ENCODE measurements at places on chromosomes 16 and 17. TPM values are rescaled to one million over a fixed set of nuclear protein-coding genes. Genes with fewer than 3 reads are reported as not detected.
A peak's percentile ranks its signal among the peaks of the same experiment; 100 is the strongest.

Gene KRTAP17-1
- polyA plus RNA-seq, result not detected

Gene CA7
- polyA plus RNA-seq, result not detected

Gene ZNF174
- 6.5 TPM for polyA plus RNA-seq

Gene CACNG5
- not detected for polyA plus RNA-seq

Gene GINS2
- polyA plus RNA-seq, result 0.51 TPM

Gene NUBP2
- polyA plus RNA-seq, result 74.1 TPM

Gene SLC22A31
- not detected for polyA plus RNA-seq

Gene HSPB9
- 0.29 TPM for polyA plus RNA-seq

Gene CLEC3A
- polyA plus RNA-seq, result not detected

Gene RAPGEFL1
- polyA plus RNA-seq, result 2.9 TPM

Gene CDH16
- 0.15 TPM for polyA plus RNA-seq

Gene KRTAP4-4
- not detected for polyA plus RNA-seq

GRCh38 chr16:21613361-21613760 is 14.0 kb downstream of the METTL9 start:
- no peak for DNase-seq

GRCh38 chr17:65037157-65037556 is 19.4 kb downstream of the GNA13 start:
- DNase-seq, result no peak

DNA sequence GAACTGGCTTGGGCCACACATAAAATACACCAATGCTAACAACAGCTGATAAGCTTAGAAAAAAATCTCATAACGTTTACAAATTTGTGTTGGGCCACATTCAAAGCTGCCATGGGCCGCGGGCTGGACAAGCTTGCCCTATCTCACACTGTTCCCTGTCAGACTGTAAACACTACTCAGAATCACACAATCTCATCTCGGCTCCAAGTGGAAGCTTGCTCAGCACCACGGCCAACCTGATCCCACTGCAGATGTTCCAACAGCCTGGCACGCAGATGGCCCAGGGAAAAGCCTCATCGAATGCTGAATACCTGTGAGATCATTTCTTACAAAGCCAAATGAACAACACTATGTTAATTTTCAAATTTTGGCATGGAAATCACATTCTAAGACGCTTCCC is 125.8 kb downstream of the ANKRD11 start:
- no peak for DNase-seq

- no peak for DNase-seq
Measured at GRCh38 chr16:31177136-31177535, 2.8 kb upstream of the FUS start.

- DNase-seq, result no peak
Measured at GRCh38 chr17:28956861-28957260, 5.5 kb upstream of the PHF12 start.

DNA sequence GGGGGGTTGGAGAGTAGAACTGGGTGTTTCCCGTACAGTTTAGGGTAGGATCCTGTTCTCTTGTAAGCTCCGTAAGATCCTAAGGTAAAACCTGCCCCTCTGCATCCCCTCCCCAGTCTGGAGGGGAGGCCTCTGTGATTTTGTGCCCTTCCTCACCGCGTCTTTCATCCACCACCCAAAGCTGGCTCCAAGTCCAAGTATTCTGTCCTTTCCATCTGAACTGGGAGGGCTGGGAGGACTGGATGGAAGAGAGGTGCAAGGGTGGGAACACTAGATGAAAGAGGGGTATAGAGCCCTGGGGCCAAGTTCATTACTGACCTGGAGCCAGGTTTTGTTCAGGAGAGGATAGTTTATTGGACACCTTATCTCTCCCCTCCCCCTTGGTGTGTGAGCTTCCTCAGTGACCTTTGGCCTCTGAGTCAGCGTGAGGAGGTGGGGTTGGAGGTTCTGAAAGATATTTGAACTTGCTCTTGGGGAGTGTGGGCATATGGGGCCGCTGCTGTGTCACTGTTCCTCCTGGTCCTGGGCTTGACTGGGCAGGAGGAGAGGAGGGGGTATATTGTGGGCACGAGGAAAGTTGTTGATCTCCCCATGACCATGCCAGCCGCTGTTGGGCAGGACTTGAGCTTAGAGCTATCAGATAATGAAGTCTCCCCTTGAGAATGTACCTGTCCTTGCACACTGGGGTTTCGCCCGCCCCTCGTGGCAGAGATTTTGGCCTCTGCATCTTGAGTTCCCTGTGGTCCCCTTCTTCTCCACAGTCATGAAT is 1.6 kb downstream of the LASP1 start:
- DNase-seq, result peak; percentile 69

DNA sequence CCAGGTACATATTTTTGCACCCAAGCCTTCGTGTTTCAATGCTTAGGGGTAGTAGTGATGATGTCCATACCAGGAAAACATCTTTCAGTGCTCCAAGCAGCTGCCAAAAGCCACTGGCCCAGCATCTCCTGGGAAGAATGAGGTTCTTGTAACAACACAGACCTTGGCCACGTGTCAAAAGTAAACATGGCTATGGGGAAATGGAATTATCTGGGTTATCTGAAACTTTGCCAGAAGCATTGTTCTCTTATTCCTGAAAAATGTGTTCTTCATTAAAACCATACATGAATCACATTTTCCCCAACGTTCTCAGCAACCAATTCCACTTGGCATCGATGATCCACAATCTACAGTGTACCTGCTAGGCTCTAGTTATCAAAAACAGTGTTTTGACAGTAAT is 524.2 kb upstream of the EEF2KMT start:
- DNase-seq, result no peak

GRCh38 chr17:51643702-51644490 is 383.6 kb downstream of the UTP18 start:
- no peak for DNase-seq

- no peak for DNase-seq
Measured at GRCh38 chr17:1957037-1957436, 68.1 kb downstream of the RTN4RL1 start.

GRCh38 chr16:82639666-82640336 is 13.0 kb downstream of the CDH13 start:
- DNase-seq, result peak; percentile 65

DNA sequence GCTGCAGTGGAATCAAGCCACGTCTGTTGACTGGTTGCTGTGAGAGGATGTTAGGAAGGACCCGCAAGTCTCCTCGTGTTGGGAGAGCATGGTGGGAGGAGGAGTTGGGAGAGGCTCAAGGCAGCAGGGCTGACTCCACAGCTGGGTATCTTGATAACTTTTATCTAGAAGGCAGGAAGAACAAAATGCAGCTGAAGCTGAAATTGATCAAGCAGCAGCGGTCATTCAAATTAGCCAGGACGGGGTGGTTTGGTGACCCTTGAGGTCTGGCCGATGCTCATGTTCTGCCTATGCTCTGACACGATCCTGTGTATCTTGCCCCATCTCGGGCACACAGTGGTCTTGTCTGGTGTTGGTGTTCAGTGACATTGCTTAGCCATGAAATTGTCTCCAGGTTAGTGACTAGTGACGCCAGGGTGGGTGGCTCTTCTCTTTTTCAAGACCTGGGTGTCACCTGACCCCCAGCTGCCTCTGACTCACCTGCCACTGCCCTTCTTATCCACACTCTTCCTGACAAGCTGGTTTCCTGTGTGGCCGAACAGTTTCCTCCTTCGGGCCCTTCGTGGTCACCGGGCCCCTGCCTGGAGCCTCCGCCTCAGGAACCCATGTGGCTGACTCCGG is 19.1 kb downstream of the NPTX1 start:
- no peak for DNase-seq

- DNase-seq, result peak; percentile 88
Measured at GRCh38 chr16:21158208-21159110, at the start of gene LDAF1. TSS of gene LDAF1 (plus strand) at chr16:21158674. CDS start at chr16:21161183, 2,509 bp downstream.

DNA sequence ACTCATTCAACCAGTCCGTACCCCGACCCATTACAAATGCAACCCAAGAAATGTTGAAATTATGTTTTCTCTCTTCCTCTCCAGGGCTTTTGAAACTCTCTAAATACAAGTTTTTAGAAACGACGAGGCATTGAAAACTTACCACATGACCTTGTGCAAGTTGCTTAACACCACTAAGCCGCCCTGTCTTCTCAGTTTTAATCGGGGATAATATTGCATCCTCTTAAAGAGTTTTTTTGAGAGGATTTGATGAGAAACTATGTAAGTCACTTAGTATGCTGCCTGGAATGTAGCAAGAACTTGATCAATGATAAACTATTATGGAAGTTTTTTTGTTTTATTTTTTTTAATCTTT is 149.0 kb upstream of the FAM20A start:
- DNase-seq, result no peak

DNA sequence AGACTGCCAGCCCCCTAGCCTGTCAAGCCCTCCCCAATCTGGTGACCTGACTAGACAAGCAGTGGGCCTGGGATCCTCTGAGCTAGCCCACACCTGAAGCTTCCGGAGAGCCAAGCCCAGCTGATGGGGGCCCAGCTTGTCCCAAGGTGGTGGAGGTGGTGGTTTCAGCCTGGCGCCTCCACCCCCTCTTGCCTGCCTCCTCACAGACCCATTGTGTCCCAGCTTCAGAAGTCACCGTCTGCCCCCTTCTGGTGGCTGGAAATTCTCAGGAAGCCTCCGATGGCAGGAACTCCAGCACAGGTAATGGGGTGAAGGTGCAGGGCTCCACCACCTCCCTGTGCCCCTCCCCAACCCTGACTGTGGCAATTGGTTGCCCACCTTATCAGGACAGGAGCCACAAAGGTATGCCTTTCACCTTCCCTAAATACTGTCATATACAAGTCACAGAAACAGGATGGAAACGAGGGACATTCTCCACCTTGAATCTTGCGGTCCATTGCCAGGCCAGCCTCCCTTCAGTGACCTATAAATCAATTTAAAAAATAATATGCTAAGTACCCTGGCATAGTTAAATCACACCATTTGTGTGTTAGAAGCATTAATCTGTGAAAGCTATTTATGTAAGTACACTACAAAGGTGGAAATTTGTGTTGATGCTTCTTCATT is 66.0 kb upstream of the ZNF423 start:
- DNase-seq, result peak; percentile 43

GRCh38 chr16:13936596-13937081 is 16.7 kb downstream of the ERCC4 start:
- no peak for DNase-seq

GRCh38 chr16:16096121-16096857 is 127.0 kb downstream of the ABCC6 start:
- no peak for DNase-seq

DNA sequence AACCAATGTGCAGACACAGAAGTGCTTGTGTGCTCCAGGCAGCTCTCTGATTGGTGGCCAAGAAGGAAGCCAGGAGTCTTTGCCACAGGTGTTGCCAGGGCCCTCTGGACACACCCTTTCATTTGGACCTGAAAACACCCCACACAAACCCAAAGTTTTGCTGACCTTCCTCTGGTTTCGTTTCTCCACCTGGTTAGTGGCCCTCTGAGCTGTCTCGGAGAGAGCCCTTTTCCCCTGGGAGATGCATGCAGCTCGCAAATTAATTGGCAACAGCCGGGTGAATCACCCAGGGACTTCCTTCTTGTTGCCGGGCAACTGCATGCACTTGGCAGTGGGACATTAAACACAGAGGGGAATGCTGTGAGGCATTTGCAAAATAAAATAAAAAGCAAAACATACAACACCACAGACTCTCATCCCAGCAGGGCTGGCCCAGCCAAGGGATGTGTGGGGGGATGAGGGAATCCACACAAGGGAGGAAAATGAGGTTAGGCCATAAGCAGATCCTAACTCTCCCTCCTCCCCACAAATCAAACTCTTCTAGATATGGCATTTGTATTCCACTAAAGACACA is 286.6 kb downstream of the SOX9 start:
- peak; percentile 21 for DNase-seq

- no peak for DNase-seq
Measured at GRCh38 chr16:89067677-89068443, 25.8 kb upstream of the ACSF3 start.

- DNase-seq, result no peak
Measured at GRCh38 chr17:61260071-61260797, 139.4 kb upstream of the TBX2 start.

GRCh38 chr17:48671697-48672171 is 45.6 kb upstream of the HOXB9 start:
- peak; percentile 80 for DNase-seq

GRCh38 chr17:67246653-67247415 is 1.8 kb upstream of the HELZ start:
- no peak for DNase-seq

DNA sequence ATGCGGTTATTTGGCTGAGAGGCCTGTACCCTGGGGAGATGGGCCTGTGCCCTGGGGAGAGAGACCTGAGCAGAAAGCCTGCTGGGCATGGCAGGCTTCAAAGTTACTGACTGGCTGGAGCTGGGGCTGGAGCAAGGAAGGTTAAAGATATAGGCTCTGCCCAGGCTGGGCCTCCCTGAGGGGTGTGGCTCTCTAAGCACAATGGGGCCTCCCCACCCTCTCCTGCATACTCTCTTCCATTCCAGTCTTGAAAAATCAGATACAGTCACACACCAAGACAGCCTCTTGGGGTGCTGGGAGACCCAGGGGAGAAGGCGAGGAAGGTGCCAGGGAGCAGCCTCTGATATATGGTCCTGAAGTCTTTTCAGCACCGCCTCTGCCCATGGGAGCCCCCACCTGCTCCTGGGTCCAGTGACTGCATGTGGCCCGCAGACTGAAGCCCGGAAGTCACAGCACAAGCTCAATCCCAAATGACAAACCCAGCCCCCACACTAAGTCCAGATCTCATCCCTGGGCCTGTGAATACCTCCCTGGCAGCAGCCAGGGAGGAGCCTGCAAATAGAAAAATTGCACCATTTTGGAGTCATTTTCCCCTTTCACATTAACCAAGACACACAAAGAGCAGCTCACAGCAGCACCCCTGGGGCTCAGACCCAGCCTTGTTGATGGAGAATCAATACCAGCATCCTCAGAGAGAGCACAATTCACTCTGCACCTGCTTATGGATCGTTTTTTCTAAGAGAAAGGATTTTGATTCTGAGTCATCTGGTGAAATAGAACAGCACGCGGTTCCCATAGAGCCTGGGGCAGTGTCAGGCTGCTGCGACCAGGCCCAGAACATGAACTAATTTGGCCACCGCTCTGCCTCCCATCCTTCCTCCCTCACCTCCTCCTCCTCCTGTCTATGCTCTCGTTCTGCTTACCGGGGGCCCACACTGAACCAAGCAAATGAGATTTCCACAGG is 25.6 kb upstream of the CACNG1 start:
- DNase-seq, result no peak

GRCh38 chr16:60214311-60214710 is 1480.2 kb upstream of the GOT2 start:
- no peak for DNase-seq

- DNase-seq, result no peak
Measured at GRCh38 chr17:50270435-50271362, 3.6 kb upstream of the TMEM92 start.

DNA sequence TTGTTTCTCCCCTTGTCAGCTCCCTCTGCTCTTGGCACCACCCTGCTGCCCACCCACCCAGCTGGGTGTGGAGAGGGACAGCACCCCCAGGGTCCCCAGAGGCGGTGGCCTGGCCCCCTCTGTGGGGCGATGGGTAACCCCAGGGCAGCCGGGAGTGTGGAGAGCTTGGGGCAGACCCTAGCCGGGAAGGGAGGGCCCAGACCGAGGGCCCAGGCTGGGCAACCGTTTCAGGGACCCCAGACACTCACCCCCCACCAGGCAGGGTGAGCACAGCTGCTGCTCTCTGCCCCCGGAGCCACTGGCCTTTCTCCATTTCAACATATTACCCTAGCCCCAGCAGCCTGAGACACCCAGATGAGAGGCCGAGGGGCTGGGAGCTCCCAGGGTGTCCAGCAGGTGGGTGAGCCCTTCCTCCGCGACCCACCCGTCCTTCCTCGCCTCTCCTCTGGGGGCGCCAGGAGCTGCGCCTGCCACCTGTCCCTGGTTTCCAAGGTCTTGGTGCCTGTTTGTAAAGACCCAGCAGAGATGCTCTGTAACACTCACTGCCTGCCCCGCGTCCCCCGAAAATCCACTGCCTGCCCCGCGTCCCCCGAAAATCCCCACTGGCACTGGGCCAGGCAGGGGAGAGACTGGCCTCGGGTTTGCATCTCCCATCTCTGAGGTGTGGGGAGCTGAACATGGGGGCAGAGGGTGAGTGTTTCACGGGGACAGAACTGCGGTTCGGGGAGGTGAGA is 45.4 kb downstream of the BAHCC1 start:
- DNase-seq, result no peak

Data from heart right ventricle (tissue), 16 donors.